ENCODE measurements at places on chromosomes 4 and X.
A peak's percentile ranks its signal among the peaks of the same experiment; 100 is the strongest.

GRCh38 chr4:183658362-183659028 is 490 bp downstream of the RWDD4 start:
- DNase-seq = peak; percentile 8

DNA sequence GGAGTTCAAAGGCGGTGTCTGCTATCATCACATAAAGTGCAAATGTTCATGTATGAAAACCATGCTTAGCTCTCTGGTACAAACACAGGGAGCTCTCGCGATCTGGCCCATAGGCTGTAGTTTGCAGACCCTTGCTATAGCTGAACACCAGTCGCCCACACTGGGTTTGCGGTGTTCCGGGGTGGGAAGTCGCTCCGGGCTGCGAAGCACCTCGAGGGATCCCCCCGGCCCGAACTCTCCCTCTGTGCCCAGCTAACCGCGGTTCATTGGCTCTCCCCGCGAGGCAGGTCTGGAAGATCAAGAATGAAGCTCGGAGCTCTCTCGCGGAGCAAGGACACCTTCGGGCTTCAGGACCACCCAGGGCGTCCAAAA is 341 bp upstream of the PRPS2 start:
- DNase-seq = no peak

- DNase-seq = no peak
Observed at GRCh38 chr4:33296876-33297455, 2576.8 kb downstream of the PCDH7 start.

DNA sequence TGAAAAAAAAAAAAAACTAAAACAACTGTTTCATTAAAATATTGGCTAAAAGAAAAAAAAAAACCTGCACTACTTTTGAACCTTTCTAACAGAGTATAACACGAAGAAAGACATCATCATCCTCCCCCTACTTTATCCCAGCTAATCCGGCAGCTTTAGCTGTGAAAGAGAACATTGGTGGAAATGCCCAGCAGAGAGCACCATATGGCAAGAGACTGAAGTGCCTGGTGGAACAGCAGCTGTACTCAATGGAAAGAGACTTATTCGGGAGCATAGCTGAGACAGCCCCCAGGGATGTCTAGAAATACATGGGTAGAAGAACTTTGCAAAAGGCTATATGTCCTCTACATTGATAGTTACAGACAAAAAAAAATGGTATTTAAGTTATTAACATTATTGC is 30.3 kb downstream of the STPG2 start:
- no peak for DNase-seq

DNA sequence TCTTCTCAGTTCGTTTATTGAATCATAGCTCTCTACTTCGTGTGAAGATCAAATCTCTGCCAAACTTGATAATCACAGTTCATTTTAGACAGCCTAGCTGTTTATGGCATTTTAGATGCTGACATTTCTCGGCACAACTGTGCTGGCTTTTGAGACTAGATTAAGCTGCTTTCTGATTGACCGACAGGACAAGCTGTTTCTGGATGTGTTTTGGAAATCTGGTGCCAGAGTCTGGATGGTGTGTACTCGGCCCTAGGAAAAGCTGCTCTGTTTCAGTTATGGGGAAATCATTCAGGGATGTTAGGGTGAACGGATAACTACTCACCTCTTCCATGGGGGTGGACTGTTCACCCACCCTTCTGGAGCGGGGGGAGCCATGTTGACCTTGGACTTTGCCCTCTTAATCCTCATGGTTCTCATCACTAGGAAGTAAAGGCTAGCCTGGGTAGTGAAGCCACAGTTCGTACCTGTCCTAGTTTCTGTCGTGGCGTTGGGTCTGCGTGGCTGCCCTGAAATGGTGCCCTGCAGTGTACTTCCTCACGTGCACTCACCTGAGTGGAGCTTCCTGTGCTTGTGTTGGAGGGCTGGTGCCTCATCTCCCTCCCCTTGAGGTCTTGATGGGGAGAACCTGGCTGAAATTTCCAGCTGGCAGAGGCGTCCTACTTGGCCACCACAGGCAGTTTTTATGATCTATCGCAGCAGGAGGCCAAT is 13.7 kb upstream of the WDR1 start:
- no peak for DNase-seq

DNA sequence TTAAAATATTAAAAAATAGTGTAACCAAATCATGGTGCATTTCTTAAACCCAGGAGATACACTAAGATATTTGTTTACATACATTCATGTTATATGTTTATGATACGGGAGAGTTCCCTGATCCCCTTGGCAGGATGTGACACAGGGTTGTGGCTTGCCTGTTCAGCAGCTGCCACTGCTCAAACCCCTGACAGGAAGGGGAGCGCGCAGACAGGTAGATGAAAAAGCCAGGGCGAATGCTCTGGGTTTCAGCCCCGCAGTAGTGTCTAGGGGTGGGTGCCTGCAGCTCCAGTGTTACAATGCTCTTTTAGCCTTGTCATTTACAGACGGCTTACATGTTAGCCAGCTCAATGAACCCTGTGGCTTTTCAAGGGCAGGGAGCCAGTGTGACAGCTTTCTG is 1343.8 kb upstream of the IGFBP7 start:
- DNase-seq = no peak

DNA sequence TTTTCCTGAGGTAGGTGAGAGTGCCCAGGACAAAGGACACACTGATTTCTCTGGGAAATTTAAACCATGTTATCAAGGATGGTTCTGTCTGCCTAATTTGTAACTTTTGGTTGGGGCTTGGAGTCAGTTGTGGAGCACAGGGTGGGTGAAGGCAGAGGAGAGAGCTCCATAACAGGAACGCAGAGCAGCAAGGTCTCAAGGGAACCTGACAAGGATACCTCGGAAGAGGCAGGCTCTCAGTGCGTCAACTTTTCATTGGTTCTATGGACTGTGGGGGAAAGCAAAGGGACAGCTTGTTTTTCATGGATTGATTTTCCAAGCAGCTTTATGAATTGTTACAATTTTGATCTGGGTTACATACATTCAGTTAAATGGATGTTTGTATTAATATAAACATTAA is 110.4 kb downstream of the SLIT2 start:
- DNase-seq = no peak

- DNase-seq = no peak
Observed at GRCh38 chr4:70760662-70761061, 38.9 kb downstream of the RUFY3 start.

- DNase-seq = no peak
Observed at GRCh38 chrX:97482666-97483300, 599.1 kb downstream of the RPA4 start.

Data from T-helper 1 cell (primary cell).